ENCODE measurements at places on chromosomes 1 and 21. TPM values are rescaled to one million over a fixed set of nuclear protein-coding genes. Genes with fewer than 3 reads are reported as not detected.

- peak; percentile 82 for DNase-seq
Measured at GRCh38 chr1:42035205-42035829, 116.6 kb upstream of the HIVEP3 start.

GRCh38 chr1:42700006-42700405 is 17.8 kb downstream of the YBX1 start:
- no peak for DNase-seq

GRCh38 chr1:147748676-147749350 is 11.6 kb downstream of the GJA5 start:
- no peak for DNase-seq

- no peak for DNase-seq
Measured at GRCh38 chr1:30763651-30764248, 6.2 kb upstream of the LAPTM5 start.

DNA sequence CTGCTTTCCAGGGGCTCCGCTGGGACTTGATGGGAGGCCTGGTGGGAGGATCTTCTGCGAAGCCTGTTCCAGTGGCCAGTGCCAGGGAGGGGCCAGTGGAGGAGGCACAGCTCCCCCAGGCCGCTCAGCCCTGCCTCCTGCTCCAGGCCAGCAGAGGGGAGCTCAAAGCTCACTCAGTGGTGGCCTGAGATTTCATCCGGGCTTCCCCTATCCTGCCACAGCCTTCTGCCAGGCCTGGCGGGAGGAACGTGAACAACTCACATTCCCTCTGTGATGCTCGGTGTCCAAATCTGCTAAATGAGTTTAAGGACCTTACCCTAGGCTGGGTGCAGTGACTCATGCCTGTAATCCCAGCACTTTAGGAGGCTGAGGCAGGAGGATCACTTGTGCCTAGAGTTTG is 3.3 kb downstream of the CLCNKB start:
- no peak for DNase-seq

- DNase-seq, result no peak
Measured at GRCh38 chr1:180838535-180838934, 74.2 kb upstream of the KIAA1614 start.

DNA sequence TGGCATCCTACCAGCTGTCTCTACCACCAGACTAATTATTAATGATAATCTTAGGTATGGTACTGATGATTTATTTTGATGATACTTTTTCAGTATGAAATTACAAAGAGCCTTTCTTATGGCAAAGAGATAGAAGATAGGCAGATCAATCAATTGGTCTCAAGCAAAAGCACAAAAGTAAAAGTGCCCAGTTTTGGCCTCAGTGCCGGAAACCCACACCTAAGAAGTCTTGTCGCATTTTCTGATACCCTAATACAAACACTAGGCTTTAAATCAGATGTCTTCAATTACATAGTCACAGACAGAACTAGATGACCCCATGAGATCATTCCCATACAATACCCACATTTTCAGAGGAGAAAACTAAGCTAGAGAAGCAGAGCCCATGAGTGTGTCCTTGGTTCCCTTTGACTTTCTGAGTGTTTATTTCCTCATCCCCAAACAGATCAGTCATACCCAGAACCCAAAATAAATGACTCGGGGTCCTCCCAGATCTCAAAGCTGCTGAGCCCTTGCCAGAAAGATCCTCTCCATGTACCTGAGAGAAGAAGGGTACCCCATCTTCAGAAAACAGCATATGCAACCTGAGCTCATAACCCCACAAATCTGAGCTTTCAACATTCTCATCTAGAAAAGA is 7.7 kb downstream of the ITPKB start:
- DNase-seq, result no peak

DNA sequence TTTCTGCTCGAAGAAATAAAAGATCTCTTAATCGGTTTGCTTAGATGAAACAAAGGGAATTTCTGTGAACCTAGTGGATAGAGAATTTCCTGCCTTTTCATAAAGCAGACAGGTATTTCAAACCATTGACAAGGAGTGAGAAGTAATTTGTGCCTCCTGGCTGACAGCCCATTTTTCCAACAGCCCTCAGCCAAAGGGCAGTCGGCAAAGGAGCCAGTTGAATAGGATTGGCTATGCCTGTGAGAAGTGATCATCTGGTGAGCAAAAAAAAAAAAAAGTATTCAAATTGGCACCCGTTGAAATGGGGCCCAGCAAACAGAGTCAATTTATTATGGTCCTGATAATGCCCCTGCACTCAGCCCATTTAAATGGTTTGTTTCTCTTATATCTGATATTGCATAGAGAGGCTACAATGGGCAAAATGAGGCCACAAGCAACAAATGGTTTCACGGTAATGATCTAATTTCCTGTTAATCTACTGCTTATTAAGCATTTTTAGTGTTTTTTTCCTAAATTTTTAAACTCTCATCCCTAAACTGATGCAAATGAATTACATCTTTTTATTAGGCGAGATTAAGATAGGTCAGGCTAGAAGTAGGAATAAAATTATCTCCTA is 477.5 kb downstream of the NUF2 start:
- no peak for DNase-seq

DNA sequence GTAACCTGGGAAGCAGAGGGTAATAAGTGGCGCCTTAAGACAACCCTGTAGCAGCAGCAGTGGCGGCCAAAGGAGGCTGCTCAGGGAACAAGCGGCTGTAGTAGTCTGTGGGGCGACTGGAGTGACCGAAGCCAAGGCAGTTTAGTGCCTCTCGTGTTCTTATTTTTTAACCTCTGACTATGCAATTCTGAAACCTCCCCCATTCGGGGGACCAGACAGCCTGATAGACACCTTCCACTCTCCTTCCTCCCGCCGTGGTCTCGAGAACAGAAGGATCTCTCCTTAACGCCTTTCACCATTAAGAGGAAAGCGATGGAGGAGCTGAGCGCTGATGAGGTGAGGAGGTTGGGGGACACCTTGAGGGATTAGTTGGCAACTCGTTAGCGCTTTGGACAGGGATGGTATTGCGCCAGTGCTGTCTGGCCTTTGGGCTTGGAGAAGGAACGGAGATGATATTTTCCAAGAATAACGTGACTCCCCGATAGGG is 644 bp downstream of the UBE4B start:
- DNase-seq, result no peak

The CXADR gene
- total RNA-seq, result 23.8 TPM

GRCh38 chr1:76759950-76760349 is 107.3 kb upstream of the ST6GALNAC5 start:
- DNase-seq, result no peak

The HSD3B2 gene
- not detected for total RNA-seq

DNA sequence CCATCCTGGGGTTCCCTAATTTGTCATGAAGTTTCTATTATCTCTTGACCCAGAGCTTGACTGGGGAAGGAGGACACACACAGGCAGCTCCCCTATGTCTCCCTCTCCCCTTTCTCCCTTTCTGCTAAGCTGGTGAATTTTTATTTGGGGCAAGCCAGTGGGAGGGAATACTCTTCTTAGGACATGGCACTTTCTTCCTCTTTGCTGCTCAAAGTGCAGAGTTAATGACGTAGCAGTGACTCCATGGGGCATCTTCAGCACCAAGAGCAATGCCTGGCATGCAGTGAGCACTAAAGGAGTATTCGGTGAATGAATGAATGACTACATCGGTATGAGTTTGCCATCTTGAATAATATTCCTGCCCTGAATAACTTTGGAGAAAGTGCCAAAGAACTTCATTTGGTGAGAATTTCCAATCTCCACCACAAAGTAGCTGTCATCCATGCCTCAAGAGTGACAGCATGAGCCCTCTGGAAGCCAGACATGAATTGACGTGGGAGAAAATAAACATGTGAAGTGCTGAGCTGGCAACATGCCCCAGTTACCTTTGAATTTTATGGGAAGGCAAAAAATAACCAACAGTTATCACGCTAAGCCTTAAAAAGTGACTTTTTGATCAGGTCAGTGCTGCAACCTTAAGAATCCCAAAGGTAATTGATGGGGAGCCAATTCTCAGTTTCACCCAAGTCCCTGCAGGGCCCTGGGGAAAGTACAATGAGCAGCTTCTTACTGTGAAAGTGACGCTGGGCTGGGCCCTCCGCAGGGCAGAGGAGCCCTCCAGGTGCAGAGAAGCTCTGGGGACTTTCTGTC is 22.1 kb upstream of the ATF3 start:
- no peak for DNase-seq

GRCh38 chr21:28633839-28634555 is 358.7 kb downstream of the LTN1 start:
- DNase-seq, result peak; percentile 74

- DNase-seq, result no peak
Measured at GRCh38 chr1:64192290-64192689, 11.1 kb upstream of the UBE2U start.

GRCh38 chr1:207021876-207022596 is 10.5 kb downstream of the C1orf116 start:
- DNase-seq, result no peak

GRCh38 chr1:203099805-203100515 is 14.1 kb upstream of the MYOG start:
- DNase-seq, result no peak

The KCTD3 gene
- 15.7 TPM for total RNA-seq

The HRNR gene
- total RNA-seq, result not detected

- DNase-seq, result no peak
Measured at GRCh38 chr1:84995484-84996334, 1.2 kb downstream of the MCOLN2 start.

The KLHDC9 gene
- total RNA-seq, result 10.7 TPM

DNA sequence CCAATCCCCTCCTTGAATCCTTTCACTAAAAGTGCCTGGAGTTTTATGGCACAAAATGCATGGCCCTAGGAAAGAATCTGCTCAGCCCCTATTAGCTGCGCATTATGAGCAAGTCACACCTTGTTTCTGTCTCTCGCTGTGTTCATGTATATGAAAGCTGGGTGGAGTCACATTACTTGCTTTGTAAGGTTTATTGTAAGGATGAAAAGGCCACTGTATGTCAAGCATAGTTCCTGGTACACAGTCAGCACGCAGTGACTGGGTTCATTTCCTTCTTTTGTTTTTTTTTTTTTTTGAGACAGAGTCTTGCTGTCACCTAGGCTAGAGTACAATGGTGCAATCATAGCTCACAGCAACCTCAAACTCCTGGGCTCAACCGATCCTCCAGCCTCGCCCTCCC is 6.7 kb upstream of the SLC9A1 start:
- DNase-seq, result no peak

DNA sequence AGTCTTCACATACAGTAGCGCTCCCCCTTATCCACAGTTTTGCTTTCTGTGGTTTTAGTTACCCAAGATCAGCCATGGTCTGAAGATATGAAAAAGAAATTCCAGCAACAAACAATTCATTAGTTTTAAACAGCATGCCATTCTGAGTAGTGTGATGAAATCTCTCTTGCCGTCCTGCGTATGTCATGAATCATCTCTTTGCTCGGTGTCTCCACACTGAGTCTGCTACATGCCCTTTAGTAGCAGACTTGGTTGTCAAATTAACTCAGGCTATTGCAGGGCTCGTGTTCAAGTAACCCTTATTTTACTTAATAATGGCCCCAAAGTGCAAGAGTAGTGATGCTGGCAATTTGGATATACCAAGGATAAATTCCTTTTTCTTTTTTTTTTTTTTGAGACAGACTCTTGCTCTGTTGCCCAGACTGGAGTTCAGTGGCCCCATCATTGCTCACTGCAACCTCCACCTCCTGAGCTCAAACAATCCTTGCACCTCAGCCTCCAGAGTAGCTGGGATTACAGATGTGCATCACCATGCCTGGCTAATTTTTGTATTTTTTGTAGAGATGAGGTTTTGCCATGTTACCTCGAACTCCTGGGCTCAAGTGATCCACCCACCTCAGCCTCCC is 22.6 kb downstream of the PHACTR4 start:
- DNase-seq, result no peak

- DNase-seq, result no peak
Measured at GRCh38 chr1:177385760-177386698, 215.3 kb downstream of the BRINP2 start.

- no peak for DNase-seq
Measured at GRCh38 chr1:86687595-86687994, 16.8 kb upstream of the SH3GLB1 start.

GRCh38 chr1:208083016-208083714 is 161.0 kb downstream of the PLXNA2 start:
- DNase-seq, result no peak

GRCh38 chr1:40922969-40923368 is 56.5 kb upstream of the CTPS1 start:
- DNase-seq, result no peak

GRCh38 chr1:54024358-54024757 is 6.4 kb upstream of the LDLRAD1 start:
- no peak for DNase-seq

The RAB29 gene
- 21.3 TPM for total RNA-seq

GRCh38 chr1:151443846-151444782 is 15.2 kb downstream of the POGZ start:
- no peak for DNase-seq

- DNase-seq, result no peak
Measured at GRCh38 chr1:62849031-62849430, 65.1 kb downstream of the ATG4C start.

GRCh38 chr21:27257226-27257625 is 290.3 kb upstream of the ADAMTS5 start:
- DNase-seq, result no peak

DNA sequence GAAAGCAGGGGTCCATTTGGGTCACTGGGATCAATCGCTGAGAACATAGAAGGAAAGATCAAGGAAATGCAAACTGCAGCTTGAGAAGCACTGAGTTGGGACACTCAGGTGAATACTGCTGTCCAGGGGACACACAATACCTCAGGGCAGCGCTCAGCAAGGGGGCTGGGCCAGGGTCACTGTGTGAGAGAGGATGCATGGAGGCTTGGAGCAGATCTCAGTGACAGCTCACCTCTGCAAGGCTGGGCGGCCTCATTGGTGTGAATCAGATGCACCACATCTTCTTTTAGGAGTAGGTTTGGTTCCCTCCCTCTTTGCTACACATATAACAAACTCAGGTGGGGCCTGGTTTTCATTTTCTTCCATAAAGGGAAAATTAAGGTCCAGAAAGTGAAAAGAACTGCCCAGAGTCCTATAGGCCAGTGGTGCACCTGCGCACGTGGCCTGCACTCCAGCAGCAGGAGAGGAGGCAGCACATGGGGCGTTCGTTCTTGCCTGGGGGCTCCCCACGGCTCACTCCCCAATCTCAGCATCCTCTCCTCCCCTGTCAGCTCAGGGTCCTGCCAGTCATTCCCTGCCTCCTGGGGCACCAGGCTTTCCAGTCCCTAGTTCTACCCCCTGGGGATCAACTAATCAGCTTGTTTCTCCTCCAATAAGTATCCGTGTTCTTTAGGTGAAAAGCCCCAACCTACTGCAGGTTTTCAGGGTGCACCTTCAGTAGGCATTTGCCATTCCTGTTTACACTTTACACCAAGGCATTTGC is 1.5 kb downstream of the A3GALT2 start:
- no peak for DNase-seq

The RERE gene
- total RNA-seq, result 102 TPM

The MAP3K21 gene
- total RNA-seq, result 0.27 TPM

The LCE2B gene
- total RNA-seq, result not detected
